Occipital lobe (tissue), 3 donors: ENCODE measurements at places on chromosomes 6 and 20.

GRCh38 chr6:8529250-8529649, 93.9 kb upstream of the SLC35B3 start:
- no peak for DNase-seq

GRCh38 chr6:76264468-76264867, 192.0 kb upstream of the IMPG1 start:
- peak; percentile 1 for DNase-seq

- DNase-seq = no peak
These were observed 89.6 kb downstream of the MRAP2 start for GRCh38 chr6:84123186-84123585.

DNA sequence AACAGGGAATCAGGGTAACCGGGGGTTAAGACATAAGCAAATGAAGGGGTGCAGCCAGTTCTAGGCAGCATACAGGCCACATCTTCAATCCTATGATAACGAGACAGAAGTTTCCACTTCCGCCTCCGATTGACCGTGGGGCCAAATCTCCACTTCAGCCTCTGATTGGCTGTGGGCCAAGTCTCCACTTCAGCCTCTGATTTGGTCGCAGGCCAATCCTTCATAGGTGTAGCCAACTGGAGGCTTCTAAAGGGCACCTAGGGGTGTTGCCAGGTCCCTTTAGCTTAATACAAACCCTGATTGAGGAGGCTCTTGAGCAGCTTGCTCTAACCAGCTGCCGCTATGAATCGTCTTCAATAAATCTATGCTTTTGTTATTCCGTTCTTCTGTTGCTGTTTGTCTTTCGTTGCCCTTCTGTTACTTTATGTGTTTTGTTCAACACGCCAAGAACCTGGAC, 2.1 kb upstream of the ERGIC3 start:
- peak; percentile 3 for DNase-seq

DNA sequence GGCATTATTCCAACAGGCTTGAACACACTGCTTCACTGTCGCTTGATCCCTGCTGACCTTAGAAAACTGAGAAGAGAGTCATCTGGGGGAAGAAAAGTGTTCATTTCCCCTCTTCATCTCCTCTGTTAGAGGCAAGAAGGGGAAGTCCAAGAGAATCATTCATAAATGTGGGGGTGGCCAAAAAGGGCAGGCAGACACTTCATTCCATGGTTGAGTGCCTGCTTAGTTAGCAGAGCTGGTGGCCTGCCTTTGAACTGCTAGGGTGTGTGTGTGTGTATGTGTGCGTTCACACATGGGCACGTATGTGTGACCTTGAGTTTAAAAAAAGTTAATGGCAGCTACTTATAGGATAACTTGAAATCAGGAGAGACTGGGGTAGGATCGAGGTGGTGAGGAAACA, 39.4 kb upstream of the RFPL4B start:
- no peak for DNase-seq

GRCh38 chr6:14704383-14705271, 541.2 kb upstream of the JARID2 start:
- no peak for DNase-seq

- peak; percentile 41 for DNase-seq
These were observed 13.9 kb upstream of the NAA20 start for GRCh38 chr20:20003031-20003954.

DNA sequence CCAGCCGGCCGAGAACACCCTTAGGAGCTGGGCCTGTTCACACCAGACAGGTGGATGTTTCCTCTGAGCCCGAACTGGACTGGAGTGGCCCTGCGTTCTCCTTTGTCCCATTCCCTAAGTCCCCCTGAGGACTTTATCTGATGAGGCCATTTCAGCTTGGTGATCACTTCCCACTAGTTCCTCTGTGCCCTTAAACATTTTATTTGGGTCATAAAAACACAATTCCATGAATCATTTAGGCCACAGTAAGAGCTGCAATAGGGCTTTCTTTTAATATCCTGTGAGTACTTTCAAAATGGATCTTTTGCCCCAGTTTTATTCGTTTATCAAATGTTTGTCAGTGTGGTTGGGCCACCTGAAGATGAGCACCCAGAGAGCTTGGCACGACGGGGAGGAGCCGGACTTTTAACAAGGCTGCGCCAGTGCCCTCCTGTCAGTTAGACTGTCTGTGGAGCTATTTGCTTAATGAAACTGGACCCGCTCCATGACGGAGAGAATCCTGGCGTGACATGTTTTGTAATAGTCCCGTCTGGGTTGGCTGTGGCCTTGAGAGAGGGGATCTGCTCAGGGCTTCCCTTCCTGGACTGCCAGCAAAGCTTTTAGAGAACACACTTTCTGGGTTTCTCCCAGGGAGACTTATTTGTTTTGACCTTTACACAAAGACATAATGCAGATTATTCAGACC, 53.5 kb downstream of the ZDHHC14 start:
- no peak for DNase-seq

- no peak for DNase-seq
These were observed 37.0 kb downstream of the SHLD1 start for GRCh38 chr20:5786930-5787795.

DNA sequence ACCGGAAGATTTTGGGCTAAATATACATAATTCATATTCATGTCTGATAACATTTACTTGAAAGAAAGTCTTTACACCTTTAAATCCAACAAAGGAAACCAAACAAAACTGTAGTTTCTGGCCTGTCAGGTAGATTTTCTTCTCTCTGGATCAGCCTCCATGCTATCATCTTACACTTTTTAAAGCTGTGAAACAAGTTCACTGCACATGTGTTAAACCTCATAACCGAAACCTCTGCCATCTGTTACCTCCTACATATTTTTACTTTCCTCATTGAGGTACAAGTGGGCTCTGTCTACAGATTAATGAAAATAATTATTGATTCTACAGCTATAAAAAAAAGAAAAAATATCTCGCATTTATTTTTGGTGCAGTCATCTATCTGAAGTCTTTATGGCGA, 149.9 kb downstream of the RALGAPA2 start:
- no peak for DNase-seq

GRCh38 chr6:12163149-12163548, 127.0 kb upstream of the EDN1 start:
- no peak for DNase-seq

DNA sequence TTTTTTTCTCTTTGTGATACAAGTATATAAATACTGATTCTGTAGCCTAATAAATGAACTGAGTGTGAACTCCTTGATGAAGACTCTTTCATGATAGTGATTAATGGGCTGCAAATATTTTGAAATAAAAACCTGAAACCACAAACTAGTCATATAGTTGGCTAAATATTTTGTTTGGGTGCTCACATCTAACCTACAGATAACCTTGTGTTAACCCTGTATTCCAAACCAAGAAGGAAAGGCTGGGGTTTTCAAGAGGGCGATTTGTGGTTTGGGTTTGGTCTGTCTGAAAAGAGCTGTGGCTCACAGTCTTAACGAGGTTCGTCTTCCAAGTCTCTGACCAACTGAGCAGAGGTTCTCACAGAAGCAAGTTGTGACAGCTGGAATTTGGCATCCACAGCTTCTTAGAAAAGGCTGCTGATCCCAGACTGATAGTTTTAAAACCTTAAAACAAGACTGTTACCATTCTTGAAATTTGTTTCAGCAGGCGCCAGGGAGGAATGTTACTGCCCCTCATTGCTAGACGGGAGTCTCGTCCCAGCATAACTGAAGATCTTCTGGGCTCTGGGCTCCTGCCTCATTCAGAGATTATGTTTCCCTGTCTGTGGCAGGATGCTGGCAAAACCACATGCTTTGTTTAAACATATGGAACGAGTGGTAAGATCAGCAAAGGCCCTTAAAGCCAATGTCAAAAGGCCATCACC, 736.4 kb upstream of the MARCKS start:
- DNase-seq = no peak

DNA sequence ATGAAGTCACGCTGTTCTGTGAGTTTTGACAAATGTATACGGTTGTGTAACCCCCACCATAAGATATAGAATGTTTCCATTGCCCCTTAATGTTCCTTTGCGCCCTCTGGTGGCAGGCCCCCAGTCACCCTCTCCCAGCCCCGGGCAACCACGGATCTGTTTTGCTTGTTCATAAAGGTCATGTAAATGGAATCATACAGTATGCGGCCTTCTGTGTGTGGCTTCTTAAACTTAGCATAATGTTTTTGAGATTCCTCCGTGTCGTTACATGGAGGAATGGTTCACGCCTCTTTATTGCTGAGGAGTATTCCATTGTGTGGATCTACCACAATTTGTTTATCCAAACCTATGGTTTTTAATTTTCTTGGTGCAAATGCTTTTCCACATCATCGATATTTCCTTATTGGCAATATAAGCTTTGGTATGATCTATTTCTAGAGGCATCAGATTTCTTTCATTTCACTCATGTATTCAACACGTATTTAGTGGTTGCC, 28.4 kb downstream of the LYRM2 start:
- peak; percentile 3 for DNase-seq

DNA sequence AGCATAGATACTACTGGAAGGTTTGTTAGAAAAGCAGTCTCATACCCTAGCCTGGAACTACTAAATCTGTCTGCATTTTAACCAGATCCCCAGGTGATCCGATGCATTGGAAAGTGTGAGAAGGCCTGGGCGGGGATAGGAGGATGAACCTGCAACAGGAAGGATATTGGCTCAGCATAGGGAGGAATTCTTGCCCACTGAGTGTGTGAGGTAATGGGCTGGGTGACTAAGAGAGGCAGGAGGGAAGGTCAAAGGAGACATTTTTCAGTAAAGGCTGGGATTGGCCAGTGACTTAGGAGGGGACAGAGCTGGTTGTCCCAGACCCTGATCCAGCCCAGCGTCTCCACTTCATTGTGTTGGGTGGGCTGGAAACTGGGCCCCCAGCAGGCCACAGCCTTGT, 191.0 kb upstream of the LRFN2 start:
- no peak for DNase-seq

- no peak for DNase-seq
These were observed 54.6 kb downstream of the STAU1 start for GRCh38 chr20:49133571-49133970.

DNA sequence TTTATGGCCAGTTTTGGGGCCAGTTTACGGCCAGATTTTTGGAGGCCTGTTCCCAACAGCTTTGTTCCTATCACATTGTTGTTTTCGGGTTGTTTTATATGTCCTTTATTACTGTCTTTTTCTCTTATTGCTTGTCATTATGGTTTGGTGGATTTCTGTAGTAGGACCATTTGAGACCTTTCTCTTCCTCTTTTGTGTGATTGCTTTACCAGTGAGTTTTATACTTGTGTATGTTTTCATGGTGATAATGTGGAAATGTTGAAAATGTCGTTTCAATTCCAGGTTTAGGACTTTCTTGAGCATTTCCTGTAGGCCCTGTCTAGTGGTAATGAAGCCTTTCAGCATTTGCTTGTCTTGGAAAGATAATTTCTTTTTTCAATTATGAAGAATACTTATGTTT, 17.8 kb downstream of the HLA-B start:
- DNase-seq = no peak

- DNase-seq = no peak
These were observed 51.7 kb downstream of the VSTM2L start for GRCh38 chr20:37954626-37955025.

DNA sequence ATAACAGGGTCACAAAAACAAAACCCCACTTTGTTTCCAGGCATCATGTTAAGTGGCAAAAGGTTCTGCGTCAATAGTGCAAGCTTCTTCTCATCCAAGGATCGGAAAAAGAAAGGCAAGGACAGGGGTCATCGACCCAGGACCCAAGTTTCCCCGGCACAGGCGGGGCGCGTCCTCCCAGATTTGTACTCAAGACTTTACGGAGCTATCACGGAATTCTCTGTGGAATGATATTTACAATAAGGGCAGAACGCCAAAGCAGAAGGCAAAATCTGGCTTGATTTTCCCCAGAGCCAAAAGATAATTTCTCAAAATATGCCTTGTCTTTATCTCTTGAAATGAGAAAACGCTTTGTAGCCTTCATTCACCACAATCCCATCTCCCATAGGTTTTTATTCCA, 25.5 kb downstream of the PDE10A start:
- no peak for DNase-seq
